ENCODE measurements at places on chromosomes 7 and 10.

DNA sequence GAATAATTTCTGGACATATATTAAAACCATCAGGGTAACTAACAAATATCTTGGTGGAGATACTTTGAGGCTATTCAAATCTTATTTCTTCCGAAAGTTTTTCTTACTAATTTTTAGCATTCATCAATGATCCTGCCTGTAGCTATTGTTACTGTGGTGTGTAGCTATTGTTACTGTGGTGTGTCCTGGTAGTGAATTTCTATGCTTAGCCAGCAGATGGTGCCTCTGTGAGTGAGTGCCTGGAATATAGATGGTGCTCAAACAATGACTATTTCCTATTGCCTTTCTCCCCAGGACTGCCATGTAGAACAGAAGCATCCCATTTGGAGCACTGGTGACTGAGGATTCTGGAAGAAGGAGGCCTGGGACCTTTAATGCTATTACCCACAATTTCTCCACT lies 245.7 kb downstream of the CCSER2 start:
- no peak for DNase-seq

DNA sequence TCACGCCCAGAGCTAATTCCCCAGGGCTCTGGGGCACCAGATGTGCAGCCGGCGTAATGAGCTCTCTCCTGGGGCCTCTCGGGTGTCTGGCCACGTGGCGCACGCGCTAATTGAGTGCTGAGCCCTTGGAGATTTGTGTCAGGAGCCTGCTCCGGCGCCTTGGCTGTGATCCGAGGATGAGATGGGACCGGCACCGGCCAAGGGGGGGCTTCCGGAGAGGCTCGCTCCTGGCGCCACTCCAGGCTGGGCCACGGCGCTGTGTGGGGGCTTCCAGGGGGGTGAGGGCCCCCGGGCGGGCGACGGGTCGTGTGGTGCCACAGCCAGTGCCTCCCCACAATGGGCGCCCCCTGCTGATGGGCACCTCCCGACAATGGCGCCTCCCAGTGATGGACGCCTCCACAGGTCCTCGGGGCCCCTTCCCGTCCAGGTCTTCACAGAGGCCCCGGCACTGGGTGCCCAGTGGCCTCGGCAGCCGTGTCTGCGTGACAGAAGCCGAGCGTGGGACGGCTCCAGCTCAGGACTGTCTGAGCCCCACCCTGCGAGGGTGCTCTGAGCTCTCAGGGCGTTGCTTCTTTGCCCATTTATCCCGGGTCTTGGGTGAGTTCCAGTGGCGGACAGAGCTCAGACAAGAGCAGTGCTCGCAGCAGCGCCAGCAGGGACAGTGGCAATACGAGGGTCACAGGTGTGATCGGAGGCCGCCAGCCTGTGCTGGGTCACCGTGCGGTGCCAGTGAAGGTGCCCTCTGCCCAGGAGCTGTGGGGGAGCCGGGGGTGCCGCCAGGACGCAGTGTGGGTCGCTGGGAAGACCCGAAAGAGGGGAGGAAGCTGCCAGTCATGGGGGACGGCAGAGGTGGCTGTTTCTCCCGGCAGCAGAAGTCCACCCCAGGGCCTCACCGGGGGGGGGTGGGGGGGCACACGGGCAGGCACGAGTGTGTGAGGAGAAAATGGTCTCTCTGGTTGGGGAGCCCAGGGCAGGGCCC lies 8.2 kb upstream of the NKX6-2 start:
- no peak for DNase-seq

- no peak for DNase-seq
Observed at GRCh38 chr7:34952822-34953221, 84.5 kb downstream of the DPY19L1 start.

GRCh38 chr10:127148933-127149220 lies 47.5 kb downstream of the INSYN2A start:
- DNase-seq: no peak

GRCh38 chr7:129427526-129428045 lies 6.6 kb upstream of the STRIP2 start:
- DNase-seq: no peak

DNA sequence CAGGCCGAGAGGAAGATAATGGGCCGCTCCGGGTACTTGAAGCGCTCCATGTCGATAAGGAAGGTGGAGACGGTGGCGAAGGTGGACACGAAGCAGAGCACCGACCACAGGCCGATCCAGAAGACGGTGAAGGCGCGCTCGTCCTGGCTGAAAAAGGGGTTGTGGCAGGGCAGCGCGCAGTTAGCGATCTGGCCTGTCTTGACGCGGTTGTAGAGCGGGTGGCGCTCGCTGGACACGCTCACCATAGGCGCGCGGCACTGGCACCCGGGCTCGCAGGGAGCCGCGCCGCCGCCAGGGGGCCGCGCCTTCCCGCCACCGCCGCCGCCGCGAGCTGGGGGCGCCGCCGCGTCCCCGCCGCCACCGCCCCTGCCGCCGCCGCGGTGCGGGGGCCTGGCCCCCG lies 1.6 kb downstream of the FZD8 start:
- DNase-seq: peak; percentile 47

DNA sequence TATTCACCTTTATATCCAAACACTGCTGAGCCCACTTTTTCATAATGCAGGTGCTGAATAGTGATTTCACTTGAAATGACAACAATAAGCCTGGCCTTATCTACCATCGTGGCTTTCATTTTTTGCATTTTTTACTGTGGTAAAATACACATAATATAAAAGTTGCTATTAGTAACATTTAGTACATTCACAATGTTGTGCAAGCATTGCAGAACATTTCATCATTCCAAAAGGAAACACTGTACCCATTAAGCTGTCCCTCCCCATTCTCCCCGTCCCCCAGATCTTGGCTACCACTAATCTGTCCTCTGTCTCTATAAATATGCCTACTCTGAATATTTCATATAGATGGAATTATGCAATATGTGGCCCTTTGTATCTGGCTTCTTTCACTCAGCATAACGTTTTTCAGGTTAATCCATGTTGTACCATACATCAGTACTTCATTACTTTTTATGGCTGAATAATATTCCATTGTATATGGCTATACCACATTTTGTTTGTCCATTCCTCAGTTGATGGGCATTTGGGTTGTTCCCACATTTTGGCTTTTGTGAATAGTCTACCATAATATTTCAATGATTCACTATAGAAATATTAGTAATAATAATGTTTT lies 68.5 kb upstream of the ARID5B start:
- DNase-seq: no peak

DNA sequence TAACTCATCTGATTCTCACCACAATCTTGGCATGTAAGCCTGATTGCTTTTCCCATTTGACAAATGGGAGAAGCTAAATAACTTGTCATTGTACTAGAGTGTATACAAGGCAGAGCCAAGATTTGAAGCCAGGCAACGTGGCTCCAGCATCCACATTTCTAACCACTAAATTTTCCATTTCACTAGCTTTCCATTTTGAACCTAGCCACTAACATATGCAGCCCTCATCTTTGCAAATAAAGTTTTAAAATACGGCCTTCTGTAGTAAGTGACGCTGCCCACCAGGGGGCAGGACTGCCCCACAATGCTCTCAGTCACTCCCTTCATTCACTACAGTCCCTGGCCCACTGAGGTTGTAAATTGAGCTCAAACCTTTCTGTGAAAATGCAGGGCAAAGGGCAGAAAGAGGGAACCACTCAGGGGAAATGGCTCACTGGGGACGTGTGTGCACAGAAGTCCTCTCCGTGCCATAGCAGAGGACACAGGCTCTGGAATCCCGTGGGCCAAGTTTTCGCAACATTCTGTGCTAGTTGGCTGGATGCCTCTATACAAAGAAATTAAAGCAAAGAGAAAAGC lies 315.7 kb downstream of the TNS3 start:
- DNase-seq: no peak

DNA sequence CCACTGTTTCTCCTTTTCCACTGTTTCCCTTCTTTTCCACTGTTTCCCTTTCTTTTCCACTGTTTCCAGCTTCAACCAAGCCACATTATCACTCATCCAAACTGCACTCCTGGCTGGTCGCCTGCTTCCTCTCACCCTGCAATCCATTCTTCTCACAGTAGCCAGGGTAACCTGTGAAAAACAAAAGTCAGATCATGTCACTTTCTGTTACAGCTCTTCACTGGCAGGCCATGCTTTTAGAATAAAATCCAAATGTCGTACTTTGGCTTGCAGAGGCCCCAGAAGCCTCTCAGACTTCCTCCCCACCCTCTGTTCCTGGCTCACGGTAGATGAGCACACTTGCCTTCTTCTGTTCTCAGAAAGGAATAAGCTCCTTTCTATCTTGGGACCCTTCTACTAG lies 33.9 kb downstream of the STARD3NL start:
- DNase-seq: no peak

DNA sequence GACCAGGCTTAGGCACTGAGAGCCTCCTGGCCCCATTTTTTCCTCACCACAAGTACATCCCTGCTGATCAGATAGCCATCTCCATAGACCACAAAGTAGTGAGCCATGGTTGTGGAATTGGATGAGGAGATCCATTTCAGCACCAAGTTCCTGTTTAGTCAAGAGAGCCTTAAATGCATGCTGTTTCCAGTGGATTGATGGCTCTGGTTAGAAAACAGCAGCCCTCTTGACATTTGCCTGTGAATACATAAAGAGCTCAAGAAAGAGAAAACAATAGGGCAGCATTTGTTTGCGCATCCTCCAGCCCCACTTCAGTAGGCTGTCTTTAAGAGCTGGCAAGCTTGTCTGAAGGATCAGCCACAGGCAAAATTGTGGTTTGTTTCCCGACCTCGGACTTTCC lies 251.2 kb downstream of the POU6F2 start:
- no peak for DNase-seq

DNA sequence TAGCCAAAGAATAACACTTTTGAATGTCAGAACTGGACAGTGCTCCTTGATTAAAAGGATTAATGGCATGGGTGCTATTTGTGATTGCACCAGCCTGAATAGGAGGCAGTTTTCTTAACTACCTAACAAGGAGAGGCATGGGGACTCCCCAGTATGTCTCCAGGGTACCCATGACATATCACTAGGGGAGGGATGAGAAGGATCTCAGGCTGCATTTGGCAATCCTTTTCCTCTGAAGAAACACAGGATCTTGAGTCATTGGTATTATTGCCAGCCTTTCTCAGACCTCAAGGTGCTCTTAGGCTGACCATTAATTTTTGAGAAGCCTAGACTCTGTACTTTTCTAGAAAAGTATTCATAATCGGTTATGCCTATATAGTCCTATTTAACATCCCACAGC lies 77.5 kb upstream of the NPVF start:
- no peak for DNase-seq

GRCh38 chr7:99196536-99197258 lies 11.2 kb downstream of the KPNA7 start:
- DNase-seq: no peak

- no peak for DNase-seq
Observed at GRCh38 chr10:71752391-71753090, 20.8 kb downstream of the VSIR start.

DNA sequence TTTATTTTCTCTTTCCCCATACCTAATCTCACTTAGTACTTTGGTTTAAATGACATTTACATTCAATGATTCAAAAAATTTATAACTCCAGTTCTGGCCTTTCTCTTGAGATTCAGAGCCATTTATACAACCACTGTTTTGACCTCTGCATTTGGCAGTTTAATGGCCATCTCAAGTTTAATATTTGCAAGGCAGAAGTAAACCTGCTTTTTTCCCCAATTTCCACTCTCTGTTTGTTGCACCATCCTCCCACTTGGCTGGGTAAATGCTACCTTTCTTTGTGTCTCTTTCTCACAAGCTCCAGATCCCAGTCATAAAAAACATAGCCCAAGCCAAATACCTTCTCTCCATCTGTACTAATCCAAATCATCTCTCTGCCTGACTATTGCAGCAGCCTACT lies 315.2 kb upstream of the MTPN start:
- DNase-seq: no peak

- no peak for DNase-seq
Observed at GRCh38 chr7:30162622-30163124, 27.9 kb downstream of the MTURN start.

DNA sequence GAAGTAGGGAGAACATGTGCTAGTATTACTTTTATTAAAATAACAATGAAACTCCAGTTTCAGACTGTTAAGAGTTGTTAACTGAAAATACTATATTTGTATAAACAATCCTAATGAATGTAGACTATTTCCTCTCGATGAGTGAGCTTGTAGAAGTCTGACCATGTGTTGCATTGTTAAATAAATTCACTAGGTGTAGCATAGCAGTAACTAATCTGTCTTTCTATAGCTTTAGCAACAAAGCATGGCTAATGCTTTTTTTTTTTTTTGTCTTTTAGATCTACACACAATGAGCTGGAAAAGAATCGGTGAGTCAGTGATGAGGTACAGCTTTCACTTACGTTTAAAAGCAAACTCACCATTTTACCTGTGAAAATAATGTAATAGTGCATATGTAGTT lies 37.1 kb downstream of the MXI1 start:
- no peak for DNase-seq

GRCh38 chr10:28859791-28860190 lies 182.5 kb downstream of the BAMBI start:
- DNase-seq: no peak

- DNase-seq: no peak
Observed at GRCh38 chr10:70459061-70459773, 17.7 kb upstream of the NODAL start.

- no peak for DNase-seq
Observed at GRCh38 chr7:20911081-20911480, 124.4 kb upstream of the SP8 start.

GRCh38 chr10:35884657-35885071 lies 242.6 kb upstream of the FZD8 start:
- no peak for DNase-seq

DNA sequence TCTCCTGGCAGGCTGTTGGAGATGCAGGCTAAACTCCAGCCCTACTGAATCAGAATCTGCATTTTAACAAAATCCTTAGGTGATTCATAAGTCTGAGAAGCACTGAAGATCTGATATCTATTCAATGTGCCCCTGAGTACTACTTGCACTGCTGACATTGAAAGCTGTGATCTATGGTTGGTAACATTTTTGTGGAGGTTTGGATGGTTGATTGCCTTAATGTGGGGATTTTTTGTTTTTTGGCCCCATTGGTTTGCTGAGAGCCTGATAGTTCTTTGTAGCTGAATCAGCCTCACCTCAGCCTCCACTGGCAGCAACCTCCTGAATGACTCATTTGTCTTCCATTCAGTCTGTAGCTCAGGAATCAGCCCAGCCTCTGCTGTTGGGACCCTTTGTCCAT lies 14.7 kb upstream of the LRRN3 start:
- DNase-seq: peak; percentile 23

DNA sequence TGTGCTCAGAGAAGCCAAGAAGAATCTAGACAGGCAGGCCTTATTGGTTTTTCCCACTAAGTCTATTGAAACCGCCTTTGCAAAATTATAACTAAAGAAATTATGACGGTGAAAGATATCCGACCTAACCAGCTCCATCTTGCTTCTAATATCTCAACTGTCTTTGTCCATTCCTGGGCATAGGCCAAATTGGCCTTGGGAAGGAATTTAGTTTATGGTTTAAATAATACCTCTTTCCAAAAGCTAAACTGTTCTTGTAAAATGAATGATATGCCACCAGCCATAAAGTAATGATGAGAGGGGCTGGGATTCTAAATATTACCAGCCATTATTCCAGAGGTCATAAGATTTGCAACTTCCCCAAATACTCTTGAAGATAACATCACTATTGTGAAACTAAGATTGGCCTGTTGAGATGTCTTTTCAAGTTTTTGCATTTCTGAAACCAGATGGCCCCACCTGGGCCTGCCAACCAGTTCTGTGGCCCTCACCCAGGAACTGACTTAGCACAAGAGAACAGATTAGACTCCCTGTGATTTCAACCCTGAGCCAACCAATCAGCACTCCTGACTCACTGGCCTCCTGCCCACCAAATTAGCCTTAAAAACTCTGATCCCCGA lies 41.2 kb upstream of the SLC35G1 start:
- no peak for DNase-seq

- peak; percentile 77 for DNase-seq
Observed at GRCh38 chr7:63899691-63900393, 98.8 kb upstream of the ZNF722 start.

Measured in stimulated activated CD4-positive, alpha-beta T cell treated with anti-CD3 and anti-CD28 coated beads, Interleukin-4, amount 100 ng/mL, for 1 hour (primary cell).